MCF 10A (cell line): ENCODE measurements at places on chromosomes 12 and 14.

- DNase-seq: peak; percentile 65
These were observed 34.2 kb downstream of the RTRAF start for GRCh38 chr14:52023518-52023917.

- no peak for DNase-seq
These were observed 109.3 kb downstream of the ETV6 start for GRCh38 chr12:11758510-11759493.

- peak; percentile 91 for DNase-seq
These were observed at the start of gene SLC16A7 for GRCh38 chr12:59595883-59596540. Gene SLC16A7, plus strand, starts transcription at chr12:59596029. Its CDS starts 108,773 bp downstream, at chr12:59704802.

DNA sequence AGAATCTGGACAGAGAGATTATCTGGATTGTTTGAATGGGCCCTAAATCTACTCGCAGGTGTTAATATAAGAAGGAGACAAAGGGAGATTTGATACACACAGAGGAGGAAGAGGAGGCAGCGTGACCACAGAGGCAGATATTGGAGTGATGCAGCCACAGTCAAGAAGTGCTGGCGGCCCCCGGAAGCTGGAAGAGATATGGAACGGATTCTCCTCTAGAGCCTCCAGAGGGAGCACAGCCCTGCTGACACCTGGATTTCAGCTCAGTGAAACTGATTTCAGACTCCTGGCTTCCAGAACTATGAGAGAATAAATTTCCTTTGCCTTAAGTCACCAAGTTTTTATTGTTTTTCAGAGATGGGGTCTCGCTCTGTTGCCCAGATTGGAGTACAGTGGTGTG, 9.2 kb upstream of the TC2N start:
- no peak for DNase-seq

- no peak for DNase-seq
These were observed 207.7 kb downstream of the CACNA1C start for GRCh38 chr12:2260441-2260840.

GRCh38 chr14:75441728-75442127, 13.9 kb downstream of the JDP2 start:
- no peak for DNase-seq

DNA sequence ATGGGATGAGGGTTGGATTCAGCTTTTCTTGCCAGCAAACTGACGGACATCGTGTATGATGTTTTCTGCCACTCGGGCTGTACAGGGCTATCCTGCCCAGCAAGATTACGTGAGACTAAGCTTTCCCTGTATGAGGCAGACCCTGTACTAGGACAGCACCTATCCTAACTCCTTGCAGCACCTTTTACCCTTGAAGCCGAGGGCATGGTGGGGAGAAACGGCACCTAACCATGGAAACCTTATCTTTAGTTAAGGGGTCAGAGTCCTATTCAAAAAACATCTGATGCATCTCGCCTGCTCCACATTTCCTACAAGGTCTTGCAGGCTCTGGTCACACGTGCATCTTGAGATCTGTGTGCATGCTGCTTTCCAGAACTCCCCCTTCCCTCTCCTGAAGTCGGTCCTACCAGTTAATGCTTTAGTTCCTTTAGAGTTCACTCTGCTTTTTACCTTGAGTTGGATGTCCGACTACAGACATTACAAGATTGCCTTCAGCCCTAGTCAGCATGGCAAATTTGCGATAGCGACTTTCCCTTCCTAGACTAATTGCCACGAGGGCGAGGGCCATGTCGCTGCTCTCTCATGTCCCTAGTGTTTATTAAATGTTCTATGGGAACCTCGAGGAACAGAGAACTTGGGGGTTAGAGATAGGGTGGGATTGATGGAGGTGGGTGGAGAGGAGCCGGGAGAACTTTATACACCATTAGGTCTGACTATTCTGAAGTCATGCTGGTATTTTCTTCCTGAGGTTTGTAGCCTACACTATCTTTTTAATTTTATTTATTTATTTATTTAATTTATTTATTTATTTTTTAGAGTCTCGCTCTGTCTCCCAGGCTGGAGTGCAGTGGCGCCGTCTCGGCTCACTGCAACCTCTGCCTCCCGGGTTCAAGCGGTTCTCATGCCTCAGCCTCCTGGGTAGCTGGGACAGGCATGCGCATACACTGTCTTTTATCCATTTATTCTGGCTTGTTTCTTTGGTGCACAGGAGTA, 6.6 kb downstream of the RAN start:
- no peak for DNase-seq
